IMR-90 (cell line): ENCODE measurements at places on chromosomes 1 and 21. TPM values are rescaled to one million over a fixed set of nuclear protein-coding genes. Genes with fewer than 3 reads are reported as not detected.

The ZBTB8A gene
- polyA plus RNA-seq, result 1.8 and 2.1 TPM in 2 replicates

The LCE2C gene
- polyA plus RNA-seq, result not detected in 2 replicates

The C1orf141 gene
- polyA plus RNA-seq, result not detected in 2 replicates

The DNAJB4 gene
- polyA plus RNA-seq, result 24.1 and 31.0 TPM in 2 replicates

The UBE2J2 gene
- 62.3 and 67.5 TPM in 2 replicates for polyA plus RNA-seq

The OR2M3 gene
- not detected in 2 replicates for polyA plus RNA-seq

The LIN28A gene
- polyA plus RNA-seq, result not detected in 2 replicates

The ZMYND12 gene
- polyA plus RNA-seq, result 0.03 TPM in 1 of 2 replicates, not detected in the other

The RHBDL2 gene
- polyA plus RNA-seq, result 0.30 and 0.38 TPM in 2 replicates

- no peaks in the 10 kb centered on the region for H3K27me3 ChIP-seq
- H3K27ac ChIP-seq, result peak overlapping the region; percentile 85
- H3K4me1 ChIP-seq, result peaks cover 7% of the 10 kb centered on the region
- peak; percentile 37 for DNase-seq
- H3K4me3 ChIP-seq, result peak overlapping the region; percentile 94
Observed at GRCh38 chr1:1616045-1616790, 918 bp downstream of the MIB2 start.

DNA sequence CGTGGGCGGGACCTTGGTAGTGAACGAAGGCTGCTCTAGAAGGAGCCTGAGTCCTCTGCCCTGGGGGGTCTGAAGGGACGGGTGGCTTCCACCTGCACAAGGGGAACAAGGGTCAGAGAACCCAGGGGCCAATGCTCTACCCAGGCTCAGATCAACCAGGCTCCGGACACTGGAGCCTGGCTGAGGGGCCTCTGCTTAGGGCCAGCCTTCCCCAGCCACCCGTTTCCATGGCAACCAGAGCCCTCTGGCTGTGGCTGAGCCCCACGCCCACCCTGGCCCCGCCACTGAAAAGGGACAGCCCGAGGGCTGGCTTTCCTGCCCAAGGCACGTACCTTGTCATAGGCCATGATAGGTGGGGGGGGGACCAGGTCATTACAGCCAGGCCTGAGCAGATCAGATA is 724.6 kb downstream of the PTPRU start:
- no peaks in the 10 kb centered on the region; the same call in 1 of the 2 replicates for H3K27me3 ChIP-seq
- no peaks in the 10 kb centered on the region for H3K36me3 ChIP-seq
- H3K4me1 ChIP-seq, result no peaks in the 10 kb centered on the region
- no peak overlapping the region for H3K4me3 ChIP-seq
- no peak overlapping the region for H3K27ac ChIP-seq

- peaks cover 3% of the 10 kb centered on the region for H3K4me1 ChIP-seq
- H3K27me3 ChIP-seq, result no peaks in the 10 kb centered on the region
- no peak for DNase-seq
- H3K36me3 ChIP-seq, result no peaks in the 10 kb centered on the region
Observed at GRCh38 chr1:8152731-8153702, 126.9 kb upstream of the ERRFI1 start.

- H3K27ac ChIP-seq, result no peak overlapping the region
- H3K4me3 ChIP-seq, result no peak overlapping the region
- DNase-seq, result no peak
Observed at GRCh38 chr1:226041419-226041818, 21.1 kb upstream of the H3-3A start.

DNA sequence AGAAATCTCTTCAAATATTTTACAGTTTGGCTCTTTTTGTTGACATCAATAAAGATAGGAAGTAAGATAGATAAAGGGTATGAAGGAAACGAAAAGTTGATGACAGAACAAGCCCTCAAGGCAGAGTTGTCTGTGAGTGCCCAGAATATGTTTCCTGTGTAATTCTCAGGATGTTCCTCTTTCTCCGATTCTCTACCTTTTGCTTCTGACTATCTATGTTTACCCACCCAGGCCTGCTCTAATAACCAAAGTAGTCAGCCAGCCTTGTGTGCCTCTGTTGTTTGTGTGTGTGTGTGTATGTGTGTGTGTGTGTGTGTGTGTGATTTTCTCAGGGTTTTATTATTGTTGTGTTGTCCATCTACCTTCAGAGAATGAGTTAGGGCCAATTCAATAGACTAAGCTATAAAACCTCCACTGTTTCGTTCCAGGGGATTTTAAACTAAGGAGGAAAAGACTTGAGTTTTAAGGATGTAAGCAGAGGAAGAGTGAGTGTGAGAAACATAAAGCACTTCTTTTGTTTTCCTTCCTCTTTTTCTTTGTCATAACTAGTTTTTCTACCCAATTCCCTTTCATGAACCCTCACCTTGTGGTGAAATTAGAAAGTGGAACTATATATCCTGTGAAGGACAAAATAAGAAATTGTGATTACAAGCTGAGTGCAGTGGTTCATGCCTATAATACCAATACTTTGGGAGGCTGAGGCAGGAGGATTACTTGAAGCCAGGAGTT is 627.4 kb upstream of the NR5A2 start:
- DNase-seq, result no peak
- no peak overlapping the region for H3K27ac ChIP-seq
- peaks cover 4% of the 10 kb centered on the region for H3K4me1 ChIP-seq
- H3K4me3 ChIP-seq, result no peak overlapping the region
- H3K27me3 ChIP-seq, result no peaks in the 10 kb centered on the region
- H3K36me3 ChIP-seq, result no peaks in the 10 kb centered on the region

DNA sequence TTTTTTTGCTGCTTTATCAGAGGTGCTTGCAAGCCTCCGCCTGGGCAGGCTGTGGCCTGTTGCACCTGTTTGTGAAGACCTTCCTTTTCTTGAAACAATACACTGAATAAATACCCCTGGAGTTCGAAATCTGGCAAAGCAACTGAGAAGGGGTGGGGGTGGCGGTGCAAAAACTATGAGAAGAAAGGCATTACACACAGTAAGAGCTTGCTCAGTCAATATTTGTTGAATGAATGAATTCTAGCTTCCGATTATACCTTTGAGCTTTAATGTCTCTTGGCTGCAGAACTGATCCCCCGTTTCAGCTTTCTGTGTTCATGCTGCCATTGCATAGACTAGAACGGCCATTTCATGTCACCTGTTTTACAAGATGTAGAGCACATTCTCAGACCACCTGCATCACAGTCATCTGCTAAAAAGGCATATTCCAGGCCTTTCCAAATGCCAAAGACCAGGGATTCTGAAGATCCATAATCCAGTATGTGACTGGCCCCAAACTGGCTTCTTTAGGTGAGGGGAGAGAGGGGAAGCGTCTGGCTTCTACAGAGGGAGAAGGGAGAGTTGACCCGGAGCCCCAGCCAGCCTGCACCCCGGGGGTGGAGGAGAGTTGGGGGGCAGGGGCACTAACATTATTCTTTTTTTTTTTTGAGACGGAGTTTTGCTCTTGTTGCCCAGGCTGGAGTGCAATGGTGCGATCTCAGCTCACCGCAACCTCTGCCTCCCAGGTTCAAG is 111.5 kb downstream of the ETS2 start:
- H3K4me1 ChIP-seq, result peaks cover 23% of the 10 kb centered on the region
- no peak overlapping the region for H3K4me3 ChIP-seq
- H3K27ac ChIP-seq, result no peak overlapping the region
- H3K27me3 ChIP-seq, result no peaks in the 10 kb centered on the region
- DNase-seq, result no peak

DNA sequence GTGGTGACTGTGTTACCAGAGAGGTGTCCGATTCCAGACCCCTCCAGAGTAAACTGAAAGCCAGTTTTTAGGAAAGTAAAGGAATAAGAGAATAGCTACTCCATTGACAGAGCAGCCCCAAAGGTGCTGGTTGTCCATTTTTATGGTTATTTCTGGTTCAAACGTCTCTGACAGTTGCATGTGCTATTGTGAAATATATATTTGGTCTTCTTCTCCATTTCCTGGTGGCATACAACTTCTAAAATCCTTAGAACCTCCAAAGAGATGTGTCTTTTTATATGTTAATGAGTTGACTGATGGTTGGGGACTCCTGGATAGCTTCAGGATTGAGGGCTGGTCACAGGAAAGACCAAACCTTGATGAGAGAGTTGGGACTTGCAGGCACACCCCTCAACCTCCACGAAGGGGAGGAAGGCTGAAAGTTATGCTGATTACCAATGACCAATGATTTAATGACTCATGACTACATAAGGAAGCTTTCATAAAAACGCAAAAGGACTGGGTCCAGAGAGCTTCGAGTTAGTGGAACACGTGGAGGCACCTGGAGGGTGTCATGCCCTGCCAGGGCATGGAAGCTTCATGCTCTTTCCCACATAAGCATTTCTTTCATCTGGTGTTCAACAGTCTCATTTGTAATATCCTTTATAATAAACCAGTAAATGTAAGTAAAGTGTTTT is 100.7 kb downstream of the SLC16A1 start:
- DNase-seq, result no peak
- no peaks in the 10 kb centered on the region for H3K4me1 ChIP-seq
- H3K27me3 ChIP-seq, result no peaks in the 10 kb centered on the region
- no peaks in the 10 kb centered on the region for H3K36me3 ChIP-seq
- peak overlapping the region; percentile 9; the same call in 1 of the 2 replicates for H3K4me3 ChIP-seq

- no peaks in the 10 kb centered on the region for H3K27me3 ChIP-seq
- DNase-seq, result peak; percentile 99
- H3K4me3 ChIP-seq, result no peak overlapping the region
- H3K27ac ChIP-seq, result peak overlapping the region; percentile 94
- peaks cover 13% of the 10 kb centered on the region for H3K4me1 ChIP-seq
Observed at GRCh38 chr1:164748253-164748899, 189.4 kb downstream of the PBX1 start.

DNA sequence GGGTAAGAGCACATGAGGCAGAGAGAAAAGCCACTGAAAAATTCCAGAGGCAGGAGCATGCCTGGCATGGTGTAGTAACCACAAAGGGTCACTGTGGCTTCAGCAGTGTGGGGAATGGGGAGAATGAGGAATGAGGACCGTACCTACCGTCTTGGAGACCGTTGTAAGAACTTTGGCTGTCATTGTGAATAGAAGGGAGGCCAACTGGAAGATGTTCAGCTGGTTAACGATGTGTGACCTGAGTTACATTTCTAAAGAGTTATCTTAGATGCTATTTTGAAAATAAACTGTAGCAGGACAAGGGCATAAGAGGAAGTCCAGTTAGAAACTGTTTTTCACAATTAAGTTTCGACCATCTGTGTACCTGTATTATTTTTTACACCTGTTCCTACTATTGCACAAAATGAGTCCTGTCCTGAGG is 365.5 kb upstream of the SGIP1 start:
- H3K27me3 ChIP-seq, result no peaks in the 10 kb centered on the region
- DNase-seq, result peak; percentile 32

DNA sequence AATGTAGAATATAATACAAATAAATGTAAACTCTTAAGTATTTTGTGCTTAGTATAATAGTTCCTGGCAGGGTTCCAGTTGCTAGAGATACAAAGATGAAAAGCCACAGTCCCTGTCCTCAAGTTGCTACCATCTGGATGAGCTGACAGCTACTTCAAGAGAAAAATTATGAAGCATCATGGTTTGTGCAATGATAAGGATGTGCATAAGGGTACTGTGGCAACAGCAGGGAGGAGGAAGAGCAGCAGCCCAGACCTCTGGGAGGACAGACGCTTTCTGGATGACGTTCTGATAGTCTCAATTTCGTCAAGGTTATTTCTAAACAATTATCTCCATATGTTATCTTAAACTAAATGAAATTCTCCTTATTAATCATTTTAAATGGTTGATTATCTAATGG is 198.9 kb downstream of the NTNG1 start:
- H3K36me3 ChIP-seq, result no peaks in the 10 kb centered on the region
- H3K4me1 ChIP-seq, result no peaks in the 10 kb centered on the region
- no peaks in the 10 kb centered on the region for H3K27me3 ChIP-seq
- no peak overlapping the region for H3K27ac ChIP-seq

DNA sequence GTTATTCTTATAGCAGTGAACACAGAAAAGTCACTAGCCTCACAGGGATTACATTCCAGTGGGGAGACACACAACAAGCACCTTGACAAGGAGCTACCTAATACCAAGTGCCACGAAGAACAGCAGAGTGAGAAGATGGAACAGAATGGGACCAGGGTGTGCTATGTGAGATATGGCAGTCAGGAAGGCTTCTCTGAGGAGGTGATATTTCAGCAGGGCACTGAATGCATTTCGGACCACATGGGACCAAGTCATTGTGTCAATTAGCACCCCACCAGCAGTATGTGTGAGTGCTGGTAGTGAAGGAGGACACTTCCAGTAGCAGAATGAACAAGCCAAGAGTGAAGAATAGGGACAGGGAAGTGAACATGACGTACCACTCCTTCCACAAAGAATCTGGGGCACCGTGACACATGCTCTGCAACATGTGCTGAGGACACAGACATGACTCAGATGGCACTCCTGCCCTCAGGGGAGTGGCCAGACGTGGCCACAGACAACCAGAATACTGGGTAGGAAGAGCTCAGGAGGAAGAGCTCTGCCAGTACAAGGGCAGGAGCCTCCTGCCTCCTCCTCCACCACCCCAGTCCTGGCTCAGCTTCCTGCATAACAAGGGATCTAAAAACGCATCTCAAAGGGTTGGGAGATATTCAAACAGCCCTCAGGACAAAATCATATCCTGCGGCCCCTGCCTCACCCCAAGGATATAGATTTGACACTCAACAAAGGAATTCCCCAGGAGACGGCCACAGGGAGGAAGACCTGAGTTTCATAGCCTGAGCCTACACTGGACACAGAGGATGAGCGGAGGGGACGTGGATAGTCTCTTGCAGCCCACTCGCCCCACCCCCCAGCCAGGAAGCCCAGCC is 102.5 kb downstream of the TRABD2B start:
- H3K4me1 ChIP-seq, result no peaks in the 10 kb centered on the region
- peak; percentile 4 for DNase-seq
- no peak overlapping the region for H3K27ac ChIP-seq
- H3K4me3 ChIP-seq, result no peak overlapping the region
- H3K27me3 ChIP-seq, result 0 out of 2 replicates have a peak, but pooled peaks cover 2% of the 10 kb centered on the region

GRCh38 chr1:223140611-223141405 is 2.2 kb downstream of the TLR5 start:
- peaks cover 2% of the 10 kb centered on the region; the same call in 1 of the 2 replicates for H3K4me1 ChIP-seq
- H3K36me3 ChIP-seq, result no peaks in the 10 kb centered on the region
- peak; percentile 3 for DNase-seq
- peaks cover 12% of the 10 kb centered on the region for H3K27me3 ChIP-seq
- H3K4me3 ChIP-seq, result no peak overlapping the region
- H3K27ac ChIP-seq, result no peak overlapping the region

- no peaks in the 10 kb centered on the region for H3K27me3 ChIP-seq
- H3K4me1 ChIP-seq, result peaks cover 15% of the 10 kb centered on the region
- H3K36me3 ChIP-seq, result no peaks in the 10 kb centered on the region
- H3K4me3 ChIP-seq, result no peak overlapping the region
Observed at GRCh38 chr21:26795866-26796329, 49.3 kb downstream of the ADAMTS1 start.

DNA sequence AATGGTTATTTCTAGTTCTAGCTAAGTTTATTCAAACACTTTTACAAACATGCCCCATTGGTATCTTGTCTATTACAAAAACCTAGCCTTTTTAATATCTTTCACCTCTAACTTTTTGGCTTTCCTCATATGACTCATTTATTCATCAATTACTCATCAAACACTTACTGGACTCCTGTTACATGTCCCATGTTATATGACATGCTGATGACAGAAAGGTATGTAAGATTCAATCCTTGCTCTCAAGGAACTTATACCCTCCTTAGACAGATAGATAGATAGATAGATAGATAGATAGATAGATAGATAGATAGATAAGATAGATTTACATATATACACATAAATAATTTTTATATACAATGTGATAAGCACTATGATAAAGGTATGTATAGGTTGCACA is 33.9 kb upstream of the INSL5 start:
- H3K27ac ChIP-seq, result no peak overlapping the region
- no peaks in the 10 kb centered on the region for H3K36me3 ChIP-seq
- H3K27me3 ChIP-seq, result no peaks in the 10 kb centered on the region
- H3K4me1 ChIP-seq, result no peaks in the 10 kb centered on the region
- H3K4me3 ChIP-seq, result no peak overlapping the region
- no peak for DNase-seq
